ENCODE measurements at places on chromosomes 5 and 9.

DNA sequence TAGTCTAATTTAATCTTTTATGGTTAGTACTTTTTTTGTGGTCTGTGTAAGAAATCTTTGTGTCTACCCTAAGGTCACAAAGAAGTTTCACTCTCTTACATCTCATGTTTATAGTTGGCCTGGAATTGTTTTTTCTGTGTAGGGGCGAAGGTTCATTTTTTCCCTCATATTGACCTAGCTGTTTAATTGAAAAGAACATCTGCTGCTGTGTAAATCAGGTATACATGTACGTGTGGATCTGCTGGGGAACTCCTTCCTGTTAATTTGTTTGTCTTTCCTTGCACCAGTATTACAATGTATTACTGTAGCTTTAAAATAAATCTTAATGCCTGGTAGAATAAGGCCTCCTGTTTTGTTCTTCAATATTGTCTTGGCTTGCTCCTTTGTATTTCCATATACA lies 37.8 kb downstream of the EXOSC2 start:
- no peak for DNase-seq

- DNase-seq = no peak
Observed at GRCh38 chr5:31944684-31945445, 229.3 kb downstream of the GOLPH3 start.

DNA sequence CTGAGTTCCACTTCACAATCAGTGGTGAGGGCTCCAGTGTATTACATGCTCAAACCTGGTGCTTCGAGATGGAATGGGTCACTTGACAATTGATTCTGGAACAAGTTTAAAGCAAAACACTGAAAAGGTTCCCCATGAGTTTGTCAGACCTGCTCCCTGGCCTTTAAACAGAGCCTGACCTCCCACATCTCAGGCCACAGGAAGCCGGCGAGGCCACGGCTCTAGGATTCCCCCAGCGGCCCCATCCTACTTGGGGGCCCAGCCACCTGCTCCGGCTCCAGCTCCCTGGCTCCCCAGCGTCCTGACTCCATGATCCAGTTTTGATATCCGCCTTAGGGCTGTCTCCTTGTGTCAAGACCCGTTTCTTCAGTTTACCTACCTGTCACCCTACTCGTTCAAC lies 62.0 kb downstream of the TTLL11 start:
- DNase-seq = no peak

- no peak for DNase-seq
Observed at GRCh38 chr9:18473652-18474279, at the start of gene ADAMTSL1. Gene ADAMTSL1 (plus strand): TSS chr9:18474153. CDS start chr9:18474233, 80 bp downstream.

- no peak for DNase-seq
Observed at GRCh38 chr9:124394167-124394566, 21.1 kb downstream of the PSMB7 start.

GRCh38 chr9:130419521-130420035 lies 25.2 kb upstream of the ASS1 start:
- no peak for DNase-seq

GRCh38 chr5:116626272-116626723 lies 51.7 kb upstream of the SEMA6A start:
- DNase-seq = no peak

- peak; percentile 94 for DNase-seq
Observed at GRCh38 chr5:140351609-140352334, 5.4 kb upstream of the HBEGF start.

All from activated CD4-positive, alpha-beta T cell treated with anti-CD3 and anti-CD28 coated beads, Interleukin-2, amount 10 ng/mL, durations not matched to agents 24 days and 14 days (primary cell).